Liver (tissue), 10 donors: ENCODE measurements at places on chromosomes 16 and 17. TPM values are rescaled to one million over a fixed set of nuclear protein-coding genes. Genes with fewer than 3 reads are reported as not detected.

DNA sequence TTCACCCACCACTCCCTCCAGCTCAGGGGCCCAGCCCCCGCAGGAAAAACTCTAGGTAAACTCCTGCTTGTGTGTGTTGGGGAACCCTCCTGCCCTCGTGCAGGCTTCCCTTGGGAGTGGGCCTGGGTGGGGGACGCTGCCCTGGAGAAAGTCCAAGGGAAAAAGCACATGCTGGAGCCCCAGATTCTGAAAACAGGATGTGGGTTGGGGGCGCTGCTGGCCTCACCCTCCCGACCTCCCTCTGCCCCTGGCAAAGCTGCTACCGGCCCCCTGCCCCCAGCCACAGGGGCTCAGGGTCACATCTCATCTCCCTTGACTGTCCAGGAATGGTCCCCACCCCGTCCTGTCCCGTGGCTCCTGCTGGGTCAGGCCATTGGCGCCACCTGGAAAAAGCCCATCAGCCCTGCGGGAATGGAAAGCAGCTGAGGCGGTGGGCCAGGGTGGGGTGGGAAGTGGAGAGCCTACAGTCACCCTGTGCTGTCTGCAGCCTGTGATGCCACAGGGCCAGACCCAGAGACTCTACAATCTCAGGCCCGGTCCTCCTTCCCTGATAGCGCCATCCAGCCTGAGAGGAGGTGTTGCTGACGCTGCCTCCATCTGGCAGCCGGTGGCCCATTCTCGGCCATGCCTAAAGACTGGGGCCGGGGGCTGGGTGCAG, 2.5 kb upstream of the GJD3 start:
- no peak for DNase-seq

GRCh38 chr16:6193718-6194117, 1096.1 kb upstream of the EEF2KMT start:
- DNase-seq, result no peak

DNA sequence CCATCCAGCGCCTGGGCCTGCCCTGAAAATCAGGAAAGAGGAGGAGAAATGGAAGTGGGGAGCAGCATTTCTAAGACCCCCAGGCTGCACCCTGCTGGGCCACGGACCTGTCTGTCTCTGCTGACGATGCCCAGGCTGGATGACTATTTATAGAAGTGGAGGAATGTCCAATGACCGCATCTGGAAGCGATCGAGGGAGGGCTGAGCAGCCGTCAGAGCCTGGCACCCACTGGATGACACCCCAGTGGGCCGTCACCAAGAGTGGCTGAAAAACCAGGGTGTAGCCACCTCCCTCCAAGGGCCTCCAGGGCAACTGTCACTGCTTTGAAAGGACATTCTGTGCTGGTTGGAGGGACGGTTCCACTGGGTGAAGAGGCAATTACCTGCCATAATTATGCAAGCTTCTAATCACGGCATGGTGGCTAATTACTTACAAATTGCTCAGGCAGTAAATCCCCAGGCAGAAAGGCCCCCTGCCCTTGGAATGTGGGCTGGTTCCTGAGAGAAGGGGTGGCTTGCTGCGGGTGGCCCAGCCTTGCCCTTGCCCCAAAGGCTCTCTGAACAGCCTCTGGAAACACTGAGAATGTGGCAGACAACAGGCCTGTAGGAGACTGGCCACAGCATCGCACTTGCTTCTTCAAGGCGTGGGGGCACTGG, 332.1 kb downstream of the C16orf95 start:
- no peak for DNase-seq

DNA sequence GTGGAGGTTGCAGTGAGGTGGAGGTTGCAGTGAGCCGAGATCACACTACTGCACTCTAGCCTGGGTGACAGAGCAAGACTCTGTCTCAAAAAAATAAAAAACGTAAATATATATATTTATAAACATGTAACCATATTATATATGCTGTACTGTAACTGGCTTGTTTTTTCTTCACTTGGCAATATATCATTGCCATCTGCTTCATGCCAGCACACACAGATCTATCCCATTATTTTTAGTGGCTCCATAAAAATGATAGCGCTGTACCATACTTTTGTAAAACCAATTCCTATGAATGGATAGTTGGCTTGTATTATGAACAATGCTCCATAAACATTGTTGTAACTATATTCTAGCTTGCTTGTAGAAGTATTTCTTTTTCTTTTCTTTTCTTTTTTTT, 49.5 kb downstream of the GPRC5B start:
- DNase-seq, result no peak

DNA sequence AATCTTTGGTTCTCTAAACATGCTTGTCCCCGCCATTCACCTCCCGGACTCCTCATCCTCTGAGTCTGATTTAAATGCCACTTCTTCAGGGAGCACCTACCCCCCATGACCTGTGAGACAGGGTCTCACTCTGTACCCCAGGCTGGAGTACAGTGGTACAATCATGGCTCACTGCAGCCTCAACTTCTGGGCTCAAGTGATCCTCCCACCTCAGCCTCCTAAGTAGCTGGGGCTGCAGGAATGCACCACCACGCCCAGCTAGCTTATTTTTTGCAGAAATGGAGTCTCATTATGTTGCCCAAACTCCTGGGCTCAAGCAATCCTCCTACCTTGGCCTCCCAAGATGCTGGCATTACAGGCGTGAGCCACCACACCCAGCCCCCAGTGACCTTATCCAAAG, 12.8 kb upstream of the CPSF4L start:
- no peak for DNase-seq

- DNase-seq, result no peak
These were observed 267.1 kb upstream of the ASIC2 start for GRCh38 chr17:33560165-33560564.

DNA sequence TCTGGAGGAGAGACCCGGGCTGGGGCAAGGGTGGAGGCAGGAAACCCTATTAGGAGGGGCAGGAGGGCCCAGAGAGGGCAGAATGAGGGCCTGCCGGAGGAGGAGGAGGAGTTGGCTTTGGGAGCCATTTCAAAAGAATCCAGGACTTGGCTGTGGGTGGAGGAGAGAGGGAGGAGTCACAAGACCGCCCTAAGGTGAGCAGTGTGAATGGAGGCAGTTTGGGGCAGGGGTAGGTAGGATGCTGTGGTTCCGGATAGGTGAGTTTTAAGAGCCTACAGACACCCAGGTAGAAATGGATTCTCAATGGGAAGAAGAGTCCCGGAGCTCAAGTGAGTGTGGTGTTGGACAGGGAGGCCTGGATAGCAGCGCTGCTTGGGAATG, 80.3 kb downstream of the ARHGAP23 start:
- DNase-seq, result no peak

DNA sequence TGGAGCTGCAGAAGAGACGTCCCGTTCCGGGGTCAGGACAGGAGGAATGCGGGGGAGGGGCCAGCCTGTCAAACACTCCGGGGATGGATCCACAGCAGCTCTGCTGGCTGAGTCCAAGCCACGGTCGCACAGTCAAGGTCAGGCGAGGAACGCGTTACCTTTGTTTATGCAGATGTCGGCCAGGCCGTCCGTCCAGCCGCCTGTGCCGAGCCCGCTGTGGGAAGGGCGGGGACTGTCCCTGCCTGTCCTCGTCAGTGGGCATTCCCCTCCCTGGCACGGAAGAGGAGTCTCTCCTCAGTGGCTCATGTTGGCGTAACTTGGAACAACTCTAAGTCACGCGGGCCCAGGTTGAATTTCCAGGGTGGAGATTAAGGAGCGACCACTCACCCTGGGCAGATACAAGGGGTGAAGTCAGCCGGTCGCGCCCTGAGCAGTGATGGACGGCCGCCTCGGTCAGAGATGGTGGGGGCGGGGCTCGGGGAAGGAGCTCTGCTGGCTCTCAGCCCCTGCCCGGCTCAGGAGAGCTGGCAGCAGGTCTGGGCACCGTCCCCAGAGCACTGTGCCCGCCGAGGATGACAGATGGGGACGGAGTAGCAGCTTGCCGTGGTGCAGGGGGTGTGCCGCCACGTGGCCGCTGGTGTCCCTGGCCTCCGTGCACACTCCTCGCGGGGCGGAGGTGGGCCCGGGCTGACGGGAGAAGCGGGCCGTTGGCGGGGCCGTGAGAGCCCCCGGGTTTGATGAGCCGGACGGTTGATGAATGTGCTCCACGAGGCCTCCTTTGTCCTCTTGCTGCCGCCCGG, 7.3 kb downstream of the CACNA1H start:
- peak; percentile 46 for DNase-seq

- no peak for DNase-seq
These were observed 26.9 kb downstream of the SOCS3 start for GRCh38 chr17:78332991-78333390.

DNA sequence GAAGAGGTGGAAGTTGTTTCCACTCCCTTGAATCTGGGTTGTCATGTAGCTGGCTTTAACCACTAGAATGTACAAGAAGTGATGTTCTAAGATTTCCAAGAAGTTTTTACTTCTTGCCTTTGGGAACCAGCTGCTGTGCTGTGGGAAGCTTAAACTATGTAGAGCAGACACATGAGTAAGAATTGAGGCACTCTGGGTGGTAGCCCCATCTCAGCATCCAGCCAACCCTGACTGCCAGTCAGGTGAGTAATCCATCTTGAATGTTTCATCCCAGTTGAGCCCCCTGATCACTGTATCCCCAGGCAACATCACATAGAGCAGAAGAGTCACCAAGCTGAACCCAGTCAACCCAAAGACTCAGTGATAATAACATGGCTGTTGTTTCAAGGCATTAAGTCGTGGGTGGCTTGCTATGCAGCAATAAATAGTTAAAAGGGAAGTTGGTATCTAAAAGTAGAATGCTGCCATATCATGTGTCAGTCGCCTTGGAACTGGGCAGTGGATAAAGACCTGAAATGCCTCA, 62.8 kb upstream of the GPR139 start:
- DNase-seq, result no peak

- peak; percentile 55 for DNase-seq
These were observed 1.0 kb downstream of the GDE1 start for GRCh38 chr16:19520861-19521331.

DNA sequence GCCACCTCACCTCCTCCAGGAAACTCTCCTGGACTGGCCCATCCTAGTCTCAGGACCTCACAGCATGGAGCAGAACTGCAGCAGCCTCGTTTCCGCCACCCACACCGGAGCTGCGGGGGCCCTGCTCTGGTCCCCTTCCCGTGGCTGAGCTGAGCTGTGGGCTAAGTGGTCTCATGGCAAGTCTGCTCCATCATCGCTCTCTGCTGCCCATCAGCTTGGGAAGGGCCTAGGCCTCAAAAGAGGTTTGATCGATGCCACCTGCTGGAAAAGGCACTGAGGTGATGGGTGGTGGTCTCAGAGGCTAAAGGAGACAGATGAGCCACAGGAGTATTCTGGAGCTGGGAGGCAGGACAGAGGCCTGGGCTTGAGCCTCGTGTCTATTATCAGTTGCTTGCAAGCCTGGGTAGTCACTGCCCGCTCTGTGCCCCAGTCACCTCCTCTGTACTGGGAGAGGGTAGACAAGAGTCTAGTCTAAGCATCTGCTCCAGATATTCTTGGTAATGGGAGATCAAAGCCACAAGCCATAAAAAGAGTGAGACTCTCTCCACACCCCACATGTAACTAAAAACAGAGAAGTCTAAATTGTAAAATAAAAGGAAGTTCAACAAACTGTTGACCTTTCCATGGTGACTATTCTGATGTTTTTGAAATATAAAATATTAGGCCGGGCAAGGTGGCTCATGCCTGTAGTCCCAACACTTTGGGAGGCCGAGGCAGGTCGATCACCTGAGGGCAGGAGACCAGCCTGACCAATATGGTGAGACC, 1.6 kb downstream of the ITGAE start:
- DNase-seq, result no peak

DNA sequence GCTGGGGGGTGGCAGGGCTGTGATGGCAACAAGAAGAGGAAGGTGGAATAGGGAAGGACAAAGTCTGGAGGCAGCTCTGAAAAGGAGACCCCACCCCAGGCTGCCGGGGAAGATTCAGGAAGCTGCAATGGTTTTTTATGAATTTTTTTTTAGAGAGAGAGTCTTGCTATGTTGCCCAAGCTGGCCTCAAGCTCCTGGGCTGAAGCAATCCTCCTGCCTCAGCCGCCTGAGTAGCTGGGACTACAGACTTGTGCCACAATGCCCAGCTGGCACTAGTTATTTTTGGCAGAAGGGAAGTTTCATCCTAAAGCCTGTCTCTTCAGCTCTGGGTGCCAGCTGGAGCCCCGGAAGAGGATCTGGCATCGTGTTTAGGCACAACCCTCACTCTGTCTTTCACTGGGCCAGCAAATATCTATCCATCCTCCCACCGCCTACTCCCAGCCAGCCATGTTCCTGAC, 1.3 kb upstream of the CES3 start:
- DNase-seq, result no peak

- DNase-seq, result no peak
These were observed 802 bp downstream of the CYLD start for GRCh38 chr16:50742576-50743200.

DNA sequence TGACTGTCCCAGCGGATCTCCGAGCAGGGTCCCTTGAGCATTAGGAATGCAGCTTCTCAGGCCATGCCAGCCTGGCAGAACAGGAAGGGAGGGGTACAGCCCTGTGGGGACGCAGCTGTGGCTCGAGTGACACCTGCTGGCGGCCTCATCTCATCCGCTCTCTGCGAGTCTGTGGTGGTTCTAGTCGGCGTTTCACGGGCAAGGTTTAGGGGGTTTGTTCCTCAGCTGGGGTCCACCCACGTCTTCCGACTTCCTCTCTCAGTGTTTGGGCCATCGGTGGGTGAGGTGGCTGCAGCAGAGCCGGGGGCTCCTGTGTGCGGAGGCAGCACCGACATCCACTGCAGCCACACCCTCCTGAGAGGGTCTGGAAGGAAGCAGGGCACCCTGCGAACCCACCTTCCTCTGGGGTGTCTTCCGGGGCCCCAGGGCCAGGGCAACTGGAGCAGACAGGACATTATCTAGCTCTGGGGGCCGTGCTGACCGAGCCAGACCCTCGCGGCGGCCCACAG, 33.3 kb downstream of the JPH3 start:
- peak; percentile 50 for DNase-seq

GRCh38 chr17:16406742-16407674, 8.4 kb upstream of the TRPV2 start:
- DNase-seq, result no peak

GRCh38 chr17:6455321-6455705, 11.1 kb downstream of the PIMREG start:
- no peak for DNase-seq

DNA sequence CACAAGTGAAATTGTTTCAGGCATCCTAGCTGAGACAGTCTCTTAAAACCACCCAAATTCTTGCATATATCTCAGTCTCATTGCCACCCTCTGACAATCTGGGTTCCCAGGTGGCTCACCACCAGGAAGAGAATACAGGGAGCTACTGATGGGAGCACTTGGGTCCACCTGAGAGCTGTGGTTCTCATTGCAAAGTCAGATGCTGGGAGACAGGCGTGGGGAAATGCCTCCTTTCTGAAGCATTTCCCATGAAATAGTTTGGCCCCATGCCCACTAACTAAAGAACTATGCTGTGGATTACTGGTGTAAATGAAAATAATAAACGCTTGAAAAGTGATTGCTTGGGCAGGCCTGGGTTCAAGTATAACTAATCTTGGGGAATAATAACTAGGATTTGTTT, 70.3 kb downstream of the CMC2 start:
- DNase-seq, result no peak

GRCh38 chr16:22035153-22035552, 27.2 kb downstream of the MOSMO start:
- no peak for DNase-seq

The FLOT2 gene
- total RNA-seq, result 71.0 TPM

The NUDT21 gene
- total RNA-seq, result 30.5 TPM

The G6PC1 gene
- 271 TPM for total RNA-seq

The HS3ST4 gene
- not detected for total RNA-seq

The PMP22 gene
- 3.2 TPM for total RNA-seq

The MRM1 gene
- 5.9 TPM for total RNA-seq

The TBC1D3E gene
- 0.33 TPM for total RNA-seq

The CA5A gene
- 12.3 TPM for total RNA-seq

The AURKB gene
- total RNA-seq, result 25.9 TPM

The SLC5A11 gene
- 4.1 TPM for total RNA-seq

The CTF1 gene
- 0.75 TPM for total RNA-seq

The WNK4 gene
- total RNA-seq, result 0.33 TPM

The CHST4 gene
- total RNA-seq, result 14.3 TPM

The CCL4 gene
- 4.6 TPM for total RNA-seq

The LLGL2 gene
- total RNA-seq, result 23.2 TPM
